H1 (cell line): ENCODE measurements at places on chromosomes 5 and 9.
A peak's percentile ranks its signal among the peaks of the same experiment; 100 is the strongest.

GRCh38 chr5:10583663-10584572, 20.0 kb downstream of the ANKRD33B start:
- no peak for DNase-seq

DNA sequence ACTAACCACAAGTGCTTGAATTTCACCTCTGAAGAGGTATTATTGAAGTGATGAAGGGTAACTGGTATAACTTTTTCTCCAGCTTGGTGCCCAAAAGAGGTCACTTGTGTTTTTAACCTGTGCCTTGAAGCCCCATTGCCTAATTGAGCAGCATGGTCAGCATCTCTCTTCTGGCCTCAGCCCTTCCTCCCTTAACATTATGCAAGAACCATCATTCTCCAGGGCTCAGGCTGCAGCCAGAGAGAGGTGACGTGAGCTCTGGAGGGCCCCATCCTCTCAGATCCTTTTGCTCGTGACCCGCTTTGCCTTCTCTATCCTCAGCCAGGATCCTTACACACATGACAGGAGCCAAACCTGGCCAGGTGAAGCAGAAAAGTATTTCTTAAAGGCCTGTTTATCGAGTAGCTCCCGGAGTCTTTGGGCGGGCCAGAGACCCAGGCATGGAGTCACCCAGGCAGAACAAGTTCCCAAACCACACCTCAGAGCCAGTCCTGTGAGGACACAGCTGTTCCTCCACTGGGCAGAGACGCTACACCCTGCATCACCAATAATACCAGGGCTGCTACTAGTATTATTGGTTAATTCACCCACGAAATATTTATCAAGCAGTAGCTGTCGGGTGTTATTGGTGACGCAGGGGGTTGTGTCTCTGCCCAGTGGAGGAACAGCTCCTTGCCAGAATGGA, 29.6 kb upstream of the BOD1 start:
- DNase-seq: no peak

GRCh38 chr5:90747175-90747574, 188.6 kb downstream of the ADGRV1 start:
- DNase-seq: no peak

GRCh38 chr9:131045300-131046092, 36.5 kb downstream of the LAMC3 start:
- DNase-seq: no peak

DNA sequence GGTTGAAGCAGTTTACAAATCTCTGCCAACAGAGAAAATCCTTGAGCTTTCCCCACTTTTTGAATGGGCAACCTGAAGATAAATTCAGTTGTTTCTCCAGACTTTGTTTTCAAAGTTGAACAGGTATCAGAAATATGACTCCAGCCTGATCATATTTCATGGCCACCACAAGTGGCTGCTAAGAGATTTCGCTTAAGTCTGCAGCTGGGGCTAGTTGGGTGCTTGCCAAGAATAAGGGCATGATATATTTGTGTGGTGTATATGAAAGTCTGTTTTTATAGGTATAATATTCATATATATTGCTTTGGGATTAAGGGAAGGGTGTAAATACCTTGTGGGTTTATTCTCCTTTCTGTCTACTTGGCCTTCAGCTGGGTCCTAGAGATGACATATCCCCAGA, 168.4 kb upstream of the GDNF start:
- DNase-seq: no peak

DNA sequence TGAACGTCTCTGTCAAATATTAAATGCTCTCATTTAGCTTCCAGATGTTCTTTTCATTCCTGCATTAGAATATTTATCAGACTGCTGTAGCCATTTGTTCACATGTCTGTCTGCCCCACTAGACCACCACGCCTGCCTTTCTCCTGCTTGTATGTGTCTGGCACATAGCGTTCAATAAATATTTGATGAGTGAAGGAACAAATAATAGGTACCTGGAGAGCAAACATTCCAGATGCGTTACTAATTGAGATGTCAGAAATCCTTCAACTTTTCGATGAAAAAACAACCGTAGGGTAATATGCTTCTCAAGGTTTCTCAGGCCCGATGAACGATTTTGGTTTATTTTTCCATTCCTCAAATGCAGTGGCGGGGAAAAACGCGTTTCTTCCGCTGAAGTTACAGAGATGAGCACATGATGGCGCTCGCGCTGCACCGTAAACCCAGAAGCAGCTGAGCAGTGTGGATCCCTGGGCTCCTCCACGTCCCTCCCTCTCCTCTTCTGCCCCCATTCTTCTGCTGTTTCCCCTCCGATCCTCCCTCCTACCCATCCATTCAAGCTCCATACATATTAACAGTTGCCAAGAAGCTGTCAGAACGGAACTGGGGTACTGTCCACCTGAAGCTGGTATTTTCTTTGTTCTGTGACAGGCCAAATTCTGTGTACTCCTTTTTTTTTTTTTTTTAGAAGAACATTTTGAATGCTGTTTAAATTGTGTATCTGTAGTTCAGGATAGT, 245.4 kb downstream of the MPDZ start:
- DNase-seq: peak; percentile 49

- peak; percentile 95 for DNase-seq
Measured at GRCh38 chr9:130343445-130343918, 77.9 kb downstream of the HMCN2 start.

DNA sequence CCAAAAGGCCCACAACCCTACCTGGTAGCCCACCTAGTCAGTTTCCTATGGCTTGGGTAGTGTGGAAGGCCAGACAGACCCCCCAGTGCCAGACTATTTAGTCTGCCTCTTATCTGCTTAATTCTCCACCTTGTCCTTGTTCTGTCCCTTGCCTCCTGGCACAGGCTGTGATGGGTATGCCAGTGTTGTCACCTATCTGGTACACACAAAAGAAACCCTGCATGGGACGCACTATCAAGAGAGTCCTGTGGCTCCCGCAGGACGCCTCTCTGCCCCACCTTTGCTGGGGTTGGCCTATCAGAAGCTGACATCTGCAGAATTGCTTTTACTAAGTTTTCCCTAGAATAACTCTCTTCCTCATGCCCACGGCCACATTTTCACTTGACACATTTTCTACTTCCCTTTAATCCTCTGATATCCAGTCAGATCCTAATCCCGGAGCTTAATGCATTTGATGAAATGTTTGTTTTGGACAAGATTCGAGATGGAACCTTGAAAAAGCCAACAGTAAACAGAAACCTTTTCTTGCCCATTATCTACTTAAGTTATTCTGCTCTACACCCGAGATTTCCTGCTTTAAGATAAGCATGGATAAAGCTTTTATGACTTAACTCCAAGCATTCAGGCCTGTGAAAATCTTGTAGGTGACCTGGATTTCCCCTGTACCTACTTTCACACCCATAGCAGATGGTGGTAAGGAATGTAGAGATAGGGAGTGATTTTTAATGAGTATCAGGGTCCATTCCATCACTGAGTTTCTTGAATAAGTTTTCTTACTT, 468.5 kb downstream of the ZNF608 start:
- DNase-seq: no peak

GRCh38 chr9:68996462-68996861, 17.5 kb downstream of the PRKACG start:
- DNase-seq: no peak

- no peak for DNase-seq
Measured at GRCh38 chr9:136255166-136255538, 9.5 kb upstream of the QSOX2 start.

- no peak for DNase-seq
Measured at GRCh38 chr9:133950629-133951111, 41.5 kb downstream of the VAV2 start.

DNA sequence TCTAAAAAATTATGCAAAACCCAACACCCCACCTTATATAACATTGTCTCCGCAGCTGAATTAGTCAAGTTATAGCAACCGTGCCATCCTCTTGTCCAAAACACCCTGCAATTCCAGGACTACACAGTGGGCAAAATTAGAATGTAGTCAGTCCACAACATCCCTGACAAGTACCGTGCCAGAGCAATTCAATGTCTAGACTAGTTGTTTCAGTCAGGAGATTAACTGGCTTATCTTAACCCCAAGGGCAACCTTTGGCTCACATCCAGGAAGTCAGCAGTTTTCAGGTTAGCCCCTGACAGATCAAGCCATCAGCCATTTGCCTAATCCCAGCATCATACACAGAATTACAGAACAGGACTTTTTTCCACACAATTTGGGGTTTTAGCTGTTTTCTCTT, 240.8 kb upstream of the TMEM161B start:
- DNase-seq: no peak

GRCh38 chr9:72383978-72384709, 19.1 kb upstream of the ZFAND5 start:
- DNase-seq: no peak

DNA sequence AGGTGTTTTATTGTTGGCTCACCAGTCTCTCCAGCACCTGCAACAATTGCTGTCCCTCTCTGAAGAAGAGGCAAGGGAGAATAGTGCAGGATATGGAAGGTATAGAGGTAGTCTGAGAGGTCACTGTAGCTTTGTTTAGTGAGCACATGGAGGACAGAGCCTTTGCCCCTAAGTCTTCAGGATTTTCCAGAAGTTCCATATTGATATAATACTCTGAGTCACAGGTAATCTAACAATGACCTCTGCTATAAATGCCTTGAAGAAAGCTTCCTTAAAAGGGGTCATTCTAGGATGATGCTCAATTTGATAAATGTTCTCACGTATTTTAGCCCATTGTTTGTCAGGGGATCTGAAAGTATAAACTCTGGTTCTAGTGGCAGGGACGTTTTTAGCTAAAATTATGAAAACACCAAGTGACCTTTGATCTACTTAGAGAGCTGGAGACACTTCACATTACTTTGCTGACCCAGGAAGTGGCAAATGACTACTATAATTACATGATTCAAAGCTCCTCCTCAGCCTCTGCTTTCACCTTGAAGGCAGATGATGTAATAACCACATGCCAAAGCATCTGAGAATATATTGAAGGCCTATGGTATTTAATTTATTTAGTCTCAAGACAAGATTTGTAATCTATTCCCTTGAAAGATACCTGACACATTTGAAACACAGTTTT, 366.9 kb upstream of the NUDT12 start:
- DNase-seq: no peak

DNA sequence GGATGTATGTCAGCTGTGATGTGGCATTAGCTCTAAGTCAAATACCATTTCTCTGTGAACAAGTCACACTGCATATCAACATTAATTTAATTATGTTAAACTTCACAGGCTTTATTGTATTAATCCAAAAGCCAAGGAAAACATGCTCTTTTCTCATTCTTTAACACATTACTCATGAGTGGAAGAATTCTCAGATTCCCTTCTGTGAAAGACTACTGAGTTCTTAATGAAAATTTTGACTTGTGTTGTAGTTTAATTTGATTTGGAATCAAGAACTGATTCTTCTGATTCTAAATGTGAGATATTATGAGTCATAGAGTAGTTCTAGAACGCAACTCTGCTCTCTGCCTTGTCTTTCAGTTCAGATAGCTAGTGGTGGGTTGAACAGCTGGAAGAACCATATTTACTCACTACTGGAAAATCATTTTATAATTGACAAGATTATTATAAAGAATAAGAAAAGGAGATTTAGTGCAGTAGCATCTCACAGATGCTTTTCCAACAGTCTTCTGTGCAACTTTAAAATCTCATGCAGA, 90.6 kb downstream of the VCAN start:
- no peak for DNase-seq

DNA sequence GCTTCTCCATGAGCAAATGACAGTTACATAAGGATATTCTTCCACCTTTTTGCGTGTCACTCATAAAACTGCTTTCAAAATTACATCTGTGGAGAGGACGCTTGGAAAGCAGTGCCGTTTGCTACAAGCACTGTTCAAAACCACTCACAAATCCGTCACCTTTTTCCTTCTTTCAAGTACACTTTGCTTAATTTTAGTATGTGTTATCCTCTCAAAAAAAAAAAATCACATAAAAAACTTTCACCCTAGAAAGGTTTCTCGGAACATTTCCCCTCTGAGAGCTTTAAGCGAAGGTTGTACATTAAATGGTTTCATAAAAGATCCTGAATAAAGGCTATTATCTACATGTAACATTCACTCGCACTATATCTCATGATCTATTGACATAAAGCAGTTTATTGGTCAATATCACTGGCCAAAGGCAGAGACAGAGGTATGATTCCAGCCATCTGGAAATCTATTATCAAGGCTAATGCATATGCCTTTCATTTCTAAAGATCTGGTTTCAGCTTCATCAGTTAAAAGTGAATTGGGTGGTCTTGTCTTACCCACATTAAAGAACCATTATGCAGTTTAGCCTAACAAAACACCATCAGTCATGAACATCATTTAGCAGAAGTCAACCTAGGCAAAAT, 163.6 kb downstream of the ENC1 start:
- DNase-seq: no peak

- DNase-seq: no peak
Measured at GRCh38 chr9:83067579-83067978, 4.6 kb upstream of the RASEF start.

GRCh38 chr9:109990541-109990940, 210.5 kb downstream of the PALM2AKAP2 start:
- no peak for DNase-seq
